ENCODE measurements at places on chromosomes 4 and X.

- DNase-seq, result no peak
These were observed 95.8 kb upstream of the ELOVL6 start for GRCh38 chr4:110294165-110294564.

DNA sequence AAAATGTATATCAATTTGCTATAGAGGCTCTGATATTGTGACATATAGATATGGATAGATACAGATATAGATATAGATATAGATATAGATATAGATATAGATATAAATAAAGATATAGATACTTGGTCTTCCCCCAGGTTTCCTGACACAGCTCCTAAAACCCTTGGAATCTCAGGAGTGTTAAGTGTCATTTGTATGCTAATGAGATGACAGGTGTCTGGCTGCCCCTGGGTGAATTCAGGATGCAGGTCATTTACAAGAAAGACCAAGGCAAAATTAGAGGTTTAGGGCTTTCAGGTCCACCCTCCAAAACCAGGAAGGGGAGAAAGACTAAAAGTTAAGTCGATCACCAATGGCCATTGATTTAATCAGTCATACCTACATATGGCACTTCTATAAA is 1034.8 kb downstream of the PDHA2 start:
- no peak for DNase-seq

DNA sequence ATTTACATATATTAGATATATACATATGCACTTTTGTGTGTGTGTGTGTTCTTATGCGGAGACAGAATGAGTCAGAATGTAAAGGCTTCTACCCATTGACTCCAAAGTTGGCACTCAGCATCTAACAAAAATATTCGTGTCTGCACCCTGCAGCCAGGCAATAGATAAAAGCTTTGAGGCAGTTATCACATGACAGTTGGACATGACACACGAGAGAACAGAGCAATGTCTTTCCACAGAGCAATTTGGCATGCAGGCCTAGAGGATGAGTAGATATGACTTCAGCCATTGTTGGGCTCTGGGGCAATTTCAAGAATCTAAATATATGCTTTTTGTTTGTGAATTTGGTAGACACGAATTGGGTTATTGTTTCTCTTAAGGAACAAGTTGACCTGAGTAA is 391.2 kb downstream of the SLITRK2 start:
- DNase-seq, result no peak

DNA sequence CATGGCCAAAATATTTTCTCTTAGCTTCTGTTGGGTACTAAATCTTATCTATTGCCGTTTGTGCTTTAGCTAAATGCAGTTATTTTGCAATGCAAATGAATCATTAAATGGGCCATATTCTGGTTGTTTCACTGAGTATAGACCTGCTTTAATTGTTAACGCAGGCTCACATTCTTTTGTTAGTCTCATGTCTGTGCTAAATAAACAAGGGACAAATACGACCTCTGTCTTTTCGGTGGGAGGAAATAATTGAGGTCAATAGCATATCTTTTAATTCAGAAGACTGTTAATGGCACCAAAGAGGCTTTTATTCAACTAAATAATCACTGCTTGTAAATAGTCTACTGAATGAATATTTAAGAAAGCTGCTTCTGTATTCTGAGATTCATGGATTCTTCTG is 76.9 kb downstream of the DIAPH2 start:
- no peak for DNase-seq

DNA sequence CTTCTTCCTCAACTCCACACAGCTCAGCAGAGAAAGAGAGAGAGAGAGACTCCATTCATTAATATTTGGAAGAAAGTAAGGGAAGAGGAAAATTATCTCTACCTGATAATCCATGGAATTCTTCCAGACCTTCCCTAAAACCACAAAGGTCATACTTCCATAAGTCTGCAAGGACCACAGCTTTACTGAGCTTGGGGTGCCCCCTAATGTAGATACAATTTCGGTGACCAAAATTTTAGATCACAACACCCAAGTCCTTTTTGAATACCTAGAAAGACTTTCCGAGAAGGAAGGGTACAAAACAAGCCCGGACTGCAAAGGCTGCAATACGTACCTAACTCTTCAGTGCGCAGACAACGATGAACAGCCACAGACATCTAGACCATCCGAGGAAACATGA is 523.9 kb downstream of the GLUD2 start:
- no peak for DNase-seq

DNA sequence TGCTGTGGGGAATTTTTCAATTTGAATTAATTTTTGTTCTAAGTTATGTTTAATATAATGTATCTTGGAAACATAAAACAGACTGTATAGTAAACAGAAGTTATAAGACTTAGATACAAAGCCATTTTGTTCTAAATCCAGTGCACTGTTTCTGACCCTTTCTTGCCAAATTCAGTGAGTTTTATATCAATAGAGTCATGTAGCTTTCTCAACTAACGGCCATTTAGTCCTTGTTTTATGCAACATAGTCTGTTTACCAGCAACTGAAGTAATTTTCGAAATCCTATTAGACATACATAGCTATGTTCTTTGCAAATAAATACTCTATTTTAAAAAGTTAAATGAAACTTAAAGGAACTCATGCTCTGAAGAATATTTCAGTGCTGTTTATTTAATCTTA is 242.8 kb downstream of the ADGRL3 start:
- DNase-seq, result no peak

DNA sequence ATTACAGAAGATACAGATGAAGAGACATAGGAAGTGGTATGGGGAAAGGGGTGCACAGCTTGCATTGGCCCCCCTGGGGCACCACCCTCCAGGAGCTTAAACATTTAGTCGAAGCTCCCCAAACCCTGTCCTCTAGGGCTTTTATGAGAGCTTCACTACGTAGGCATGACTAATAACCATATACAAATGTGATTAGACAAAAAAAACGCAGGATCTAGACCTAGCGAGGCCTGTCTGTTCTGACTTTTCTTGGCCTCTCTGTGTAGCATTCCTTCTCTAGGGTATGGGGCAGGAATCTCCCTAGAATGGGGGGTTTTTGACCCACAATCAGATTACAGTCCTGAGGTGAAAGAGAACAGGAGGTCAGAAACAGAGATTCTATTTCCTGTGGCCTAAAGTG is 293.7 kb upstream of the GALNTL6 start:
- DNase-seq, result no peak

DNA sequence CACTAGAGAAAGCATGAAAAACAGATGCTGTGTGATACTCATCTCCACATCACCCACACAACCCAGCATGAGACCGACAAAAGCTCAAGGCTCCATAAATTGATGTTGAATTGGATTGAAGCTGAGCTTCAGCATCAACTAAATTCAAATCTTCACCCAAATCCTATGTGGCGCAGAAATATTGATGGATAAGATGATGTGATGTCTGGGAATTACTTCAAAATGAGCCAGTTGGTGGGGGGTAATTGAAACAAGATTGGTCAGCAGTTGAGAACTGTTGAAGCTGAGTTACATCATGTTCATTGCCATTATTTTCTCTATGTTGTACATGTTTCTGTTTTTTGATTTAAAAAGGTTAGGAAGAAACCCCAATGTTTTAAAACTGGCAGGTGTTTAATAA is 166.5 kb upstream of the STS start:
- DNase-seq, result no peak

GRCh38 chrX:35023683-35024082 is 81.1 kb downstream of the FAM47B start:
- DNase-seq, result no peak

DNA sequence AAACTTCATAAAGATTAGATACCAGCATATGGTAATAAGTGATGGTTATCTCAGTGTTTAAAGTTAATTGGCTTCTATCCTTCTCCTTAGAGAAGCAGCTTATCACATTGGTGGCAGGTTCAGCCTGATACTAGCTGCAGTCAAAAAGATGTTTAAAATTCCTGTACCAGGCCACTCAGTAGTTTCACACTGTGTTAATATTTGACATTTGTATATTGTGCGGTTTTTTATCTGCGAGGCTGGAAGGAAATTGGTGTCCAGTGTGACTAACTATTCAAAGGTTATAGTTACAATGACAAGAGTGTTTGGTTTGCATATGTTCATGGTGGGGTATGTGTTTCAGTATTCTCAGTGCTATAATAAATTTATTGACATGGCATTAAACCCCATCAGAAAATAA is 27.5 kb upstream of the TBC1D8B start:
- DNase-seq, result no peak

DNA sequence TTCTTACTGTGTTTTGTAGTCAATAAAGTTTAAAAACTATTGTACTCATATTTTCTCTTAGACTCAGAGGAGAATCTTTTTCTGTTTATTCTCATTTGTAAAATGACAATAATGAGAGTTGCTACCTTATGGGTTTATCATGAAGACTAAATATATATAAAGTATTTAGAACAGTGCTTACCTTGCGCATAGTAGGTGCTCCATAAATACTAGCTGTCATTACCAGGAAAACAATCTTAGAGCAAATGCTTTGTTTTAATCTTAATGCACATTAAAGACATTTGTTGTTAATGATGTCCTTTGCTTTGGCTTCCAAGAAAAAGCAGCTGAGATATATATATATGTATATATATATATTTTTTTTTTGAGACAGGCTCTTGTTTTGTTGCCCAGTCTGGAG is 44.9 kb downstream of the FIP1L1 start:
- DNase-seq, result no peak

DNA sequence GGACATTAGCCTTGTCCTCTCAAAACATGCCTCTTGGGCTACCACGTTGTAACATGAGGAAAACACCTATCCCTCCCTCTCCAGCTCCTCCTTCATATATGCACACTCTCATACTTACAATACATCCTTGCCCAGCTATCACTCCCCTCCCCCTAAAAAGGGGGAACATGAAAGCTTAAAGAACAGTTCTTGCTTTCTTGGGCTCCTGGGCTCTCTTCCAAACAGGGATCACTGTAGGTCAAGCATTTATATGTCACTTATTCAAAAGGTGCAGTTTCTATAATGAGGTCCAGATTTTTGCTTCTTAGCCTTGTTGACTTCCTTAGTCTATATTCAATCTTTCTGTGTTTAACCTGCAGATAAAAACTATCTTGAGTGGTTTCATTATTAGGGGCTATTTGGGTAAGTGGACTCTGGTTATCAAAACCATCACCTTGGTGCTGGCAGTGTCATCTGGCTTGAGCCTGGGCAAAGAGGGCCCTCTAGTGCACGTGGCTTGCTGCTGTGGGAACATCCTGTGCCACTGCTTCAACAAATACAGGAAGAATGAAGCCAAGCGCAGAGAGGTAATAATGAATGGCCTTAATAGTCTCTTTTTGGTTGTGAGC is 119.4 kb downstream of the AKAP4 start:
- no peak for DNase-seq

DNA sequence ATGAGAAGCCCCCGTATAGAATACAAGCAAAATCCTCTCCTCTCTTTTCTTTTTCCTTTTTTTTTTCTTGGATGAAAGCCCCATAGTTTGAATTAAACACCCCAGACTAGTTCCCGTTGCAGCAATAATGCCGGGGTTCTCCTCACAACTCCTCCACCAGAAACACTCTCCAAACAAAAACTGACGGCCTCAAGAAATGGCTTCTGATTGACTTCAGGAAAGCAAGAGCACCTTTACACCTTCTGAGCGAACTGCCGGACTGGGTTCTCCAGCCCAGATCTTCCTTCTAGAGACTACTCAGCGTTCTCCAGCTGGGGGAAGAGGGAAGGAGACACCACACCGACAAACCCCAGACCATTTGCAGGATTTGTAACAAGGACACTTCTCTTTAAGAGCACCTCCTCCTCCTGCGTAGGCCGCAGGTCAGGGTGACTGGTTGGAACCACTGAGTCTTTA is 4.0 kb downstream of the HAND2 start:
- DNase-seq, result no peak

DNA sequence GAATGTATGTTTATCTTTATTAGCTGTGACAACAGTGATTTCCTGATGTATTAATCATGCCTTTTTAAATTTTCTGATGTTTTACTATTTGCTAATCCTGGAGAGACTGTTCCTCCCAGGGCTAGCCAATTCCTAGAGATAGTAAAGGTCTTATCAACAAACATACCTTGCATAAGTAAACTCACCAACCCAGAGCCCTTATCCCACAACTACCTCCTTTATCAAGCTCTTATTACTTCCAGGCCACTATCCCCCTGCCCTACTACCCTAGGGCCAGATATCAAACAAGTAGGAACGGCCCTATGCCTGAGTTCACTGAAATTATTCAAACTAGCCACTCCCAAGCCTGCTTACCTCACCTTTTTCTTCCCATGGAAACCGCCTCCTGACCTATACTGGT is 58.2 kb upstream of the NPNT start:
- DNase-seq, result no peak

GRCh38 chr4:150008546-150008945 is 69.7 kb upstream of the DCLK2 start:
- no peak for DNase-seq

DNA sequence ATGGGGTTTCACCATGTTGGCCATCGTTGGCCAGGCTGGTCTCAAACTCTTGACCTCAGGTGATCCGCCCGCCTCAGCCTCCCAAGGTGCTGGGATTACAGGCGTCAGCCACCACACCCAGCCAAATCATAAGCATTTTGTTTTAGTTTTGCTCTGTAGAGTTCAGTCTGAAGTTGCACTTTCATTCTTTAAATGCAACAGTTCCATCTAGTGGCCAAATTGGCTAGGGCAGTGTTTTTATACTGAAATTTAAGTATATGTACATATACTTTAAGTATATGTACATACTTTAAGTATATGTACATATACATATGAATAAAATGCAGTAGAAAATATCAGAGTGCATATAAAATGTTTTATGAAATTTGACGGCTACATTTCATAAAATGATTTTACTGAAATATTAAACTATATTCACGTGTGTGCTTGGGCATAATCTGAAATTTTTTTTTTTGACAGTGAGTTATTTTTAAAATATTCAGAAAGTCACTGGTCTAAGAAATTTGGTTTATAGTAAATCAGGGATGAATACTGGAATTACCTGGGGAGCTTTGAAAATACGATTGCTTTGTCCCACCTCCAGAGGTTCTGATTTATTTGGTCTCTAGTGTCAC is 145.5 kb downstream of the NWD2 start:
- DNase-seq, result no peak

Data from 8988T (cell line).